SJSA1 (cell line): ENCODE measurements at places on chromosomes 3 and 15. TPM values are rescaled to one million over a fixed set of nuclear protein-coding genes. Genes with fewer than 3 reads are reported as not detected.

The PLS1 gene
- 5.2 and 5.4 TPM in 2 replicates for total RNA-seq

The SELENOS gene
- 180 and 181 TPM in 2 replicates for total RNA-seq

The RAD54L2 gene
- total RNA-seq = 9.7 and 16.7 TPM in 2 replicates

GRCh38 chr15:87215100-87215499 lies 1041.4 kb downstream of the NTRK3 start:
- H3K4me1 ChIP-seq = no peaks in the 10 kb centered on the region
- H3K27ac ChIP-seq = no peak overlapping the region
- no peak overlapping the region for H3K4me3 ChIP-seq
- H3K27me3 ChIP-seq = no peaks in the 10 kb centered on the region

The EFHB gene
- total RNA-seq = 0.11 and 0.88 TPM in 2 replicates

DNA sequence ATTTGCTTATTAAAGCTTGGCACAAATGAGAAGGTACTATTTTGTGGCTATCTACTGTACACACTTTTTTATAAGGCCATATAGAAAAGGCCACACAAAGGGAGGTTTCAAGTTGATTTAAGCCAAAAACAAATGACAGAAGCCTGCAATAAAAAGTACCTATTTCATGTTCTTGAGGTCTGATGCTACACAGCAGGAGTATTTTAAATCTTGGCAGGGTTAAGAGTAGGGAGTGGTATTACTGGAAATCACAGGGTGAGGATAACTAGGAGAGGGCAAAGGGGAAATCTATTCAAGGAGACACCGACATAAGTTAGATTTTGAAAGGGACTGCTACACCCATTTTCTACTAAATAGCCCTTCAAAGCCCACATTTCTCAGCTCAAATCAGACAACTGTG lies 146.2 kb downstream of the GREM1 start:
- no peak for DNase-seq
- peaks cover 84% of the 10 kb centered on the region for H3K4me1 ChIP-seq
- no peak overlapping the region for H3K4me3 ChIP-seq
- no peaks in the 10 kb centered on the region for H3K27me3 ChIP-seq

DNA sequence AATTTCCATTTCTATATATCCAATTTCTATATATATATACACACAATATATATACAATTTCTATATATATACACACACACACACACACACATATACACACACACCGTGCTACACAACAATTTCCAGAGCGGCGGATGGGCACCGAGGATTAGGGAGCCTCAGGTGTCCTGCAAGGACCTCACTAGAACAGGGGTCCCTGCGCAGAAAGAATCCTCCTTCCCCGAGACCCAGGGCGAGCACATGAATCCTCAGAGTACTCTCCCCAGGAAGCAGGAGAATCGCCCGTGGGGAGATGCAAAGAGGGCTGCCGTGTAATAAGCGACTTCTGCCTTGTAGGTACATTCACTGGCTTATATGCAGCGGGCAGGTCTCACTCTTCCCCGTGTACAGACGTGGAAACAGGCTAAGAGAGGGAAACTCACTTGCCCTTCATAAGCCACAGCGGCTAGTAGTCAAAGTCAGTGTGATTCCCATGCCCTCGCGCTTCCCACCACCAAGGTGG lies 467 bp downstream of the PIF1 start:
- H3K27ac ChIP-seq = peak overlapping the region; percentile 51
- H3K4me1 ChIP-seq = peaks cover 31% of the 10 kb centered on the region
- peaks cover 35% of the 10 kb centered on the region for H3K36me3 ChIP-seq

GRCh38 chr3:38468765-38469164 lies 15.1 kb downstream of the ACVR2B start:
- no peak overlapping the region for H3K27ac ChIP-seq
- H3K36me3 ChIP-seq = no peaks in the 10 kb centered on the region
- no peak for DNase-seq
- no peaks in the 10 kb centered on the region for H3K27me3 ChIP-seq

DNA sequence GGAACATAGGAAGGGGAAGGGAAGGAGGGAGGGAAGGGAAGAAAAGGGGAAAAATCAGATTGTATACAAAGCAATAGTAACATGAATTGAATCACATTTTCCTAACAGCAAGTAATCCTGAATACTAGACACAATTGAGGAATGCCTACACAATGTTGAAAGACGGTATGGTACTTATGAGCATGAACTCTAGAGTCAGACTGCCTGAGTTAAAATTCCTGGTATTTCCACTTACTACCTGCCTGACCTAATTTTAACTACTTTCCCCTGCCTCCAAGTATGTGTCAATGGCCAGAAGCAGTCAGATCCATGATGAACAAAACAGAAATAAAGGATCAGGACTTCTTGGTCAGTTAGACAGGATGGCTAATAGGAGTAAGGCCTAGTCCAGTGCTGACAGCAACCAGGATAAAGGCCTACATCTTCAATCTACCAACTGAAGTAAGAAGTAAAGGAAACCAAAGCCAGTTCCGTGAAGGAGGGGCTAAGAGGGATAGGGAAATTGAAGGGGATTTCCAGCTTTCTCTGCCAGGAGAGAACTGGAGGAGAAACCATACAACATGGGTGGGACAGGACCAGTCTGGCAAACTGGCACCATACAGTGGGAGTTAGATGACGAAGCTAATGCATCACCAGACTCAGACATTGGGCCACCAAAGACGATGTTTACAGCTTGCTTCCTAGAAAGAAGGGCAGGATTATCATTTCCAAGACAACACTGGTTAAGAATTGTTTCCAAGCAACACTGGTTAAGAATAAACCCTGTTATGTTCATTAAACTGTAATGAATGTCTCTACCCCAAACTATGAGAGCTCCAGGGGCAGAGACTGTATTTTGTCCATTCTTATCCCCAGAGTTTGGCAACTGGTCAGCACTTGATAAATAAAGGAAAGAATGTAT lies 151.6 kb upstream of the UBE2E2 start:
- peak; percentile 95 for DNase-seq
- no peaks in the 10 kb centered on the region for H3K36me3 ChIP-seq
- peaks cover 39% of the 10 kb centered on the region for H3K4me1 ChIP-seq
- peak overlapping the region; percentile 90 for H3K27ac ChIP-seq
- H3K4me3 ChIP-seq = no peak overlapping the region
